ENCODE measurements at places on chromosomes 7 and 10.

GRCh38 chr7:42628054-42628453 is 283.8 kb downstream of the C7orf25 start:
- no peak for DNase-seq

DNA sequence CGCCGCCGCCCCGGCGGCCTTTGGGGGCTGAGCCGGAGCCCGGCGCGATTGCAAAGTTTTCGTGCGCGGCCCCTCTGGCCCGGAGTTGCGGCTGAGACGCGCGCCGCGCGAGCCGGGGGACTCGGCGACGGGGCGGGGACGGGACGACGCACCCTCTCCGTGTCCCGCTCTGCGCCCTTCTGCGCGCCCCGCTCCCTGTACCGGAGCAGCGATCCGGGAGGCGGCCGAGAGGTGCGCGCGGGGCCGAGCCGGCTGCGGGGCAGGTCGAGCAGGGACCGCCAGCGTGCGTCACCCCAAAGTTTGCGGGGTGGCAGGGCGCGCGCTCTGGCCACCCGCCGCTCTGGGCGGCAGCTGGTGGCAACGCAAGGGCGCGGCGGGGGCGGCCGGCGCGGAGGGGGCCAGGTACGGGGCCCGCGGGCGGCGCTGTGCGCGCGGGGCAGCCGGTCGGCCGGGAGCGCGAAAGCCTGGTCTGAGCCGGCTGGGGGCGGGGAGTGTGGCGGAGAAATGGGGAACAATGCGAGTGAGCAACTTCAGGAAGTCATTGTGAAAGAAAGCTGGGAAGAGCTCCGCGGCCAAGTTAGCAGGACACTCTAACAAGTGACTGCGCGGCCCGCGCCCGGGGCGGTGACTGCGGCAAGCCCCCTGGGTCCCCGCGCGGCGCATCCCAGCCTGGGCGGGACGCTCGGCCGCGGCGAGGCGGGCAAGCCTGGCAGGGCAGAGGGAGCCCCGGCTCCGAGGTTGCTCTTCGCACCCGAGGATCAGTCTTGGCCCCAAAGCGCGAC is at the start of gene IKZF1:
IKZF1 (plus strand) TSS at position 588 of the 782 bp plus-strand sequence. CDS start 14,346 bp downstream, outside the sequence.
- no peak for DNase-seq

DNA sequence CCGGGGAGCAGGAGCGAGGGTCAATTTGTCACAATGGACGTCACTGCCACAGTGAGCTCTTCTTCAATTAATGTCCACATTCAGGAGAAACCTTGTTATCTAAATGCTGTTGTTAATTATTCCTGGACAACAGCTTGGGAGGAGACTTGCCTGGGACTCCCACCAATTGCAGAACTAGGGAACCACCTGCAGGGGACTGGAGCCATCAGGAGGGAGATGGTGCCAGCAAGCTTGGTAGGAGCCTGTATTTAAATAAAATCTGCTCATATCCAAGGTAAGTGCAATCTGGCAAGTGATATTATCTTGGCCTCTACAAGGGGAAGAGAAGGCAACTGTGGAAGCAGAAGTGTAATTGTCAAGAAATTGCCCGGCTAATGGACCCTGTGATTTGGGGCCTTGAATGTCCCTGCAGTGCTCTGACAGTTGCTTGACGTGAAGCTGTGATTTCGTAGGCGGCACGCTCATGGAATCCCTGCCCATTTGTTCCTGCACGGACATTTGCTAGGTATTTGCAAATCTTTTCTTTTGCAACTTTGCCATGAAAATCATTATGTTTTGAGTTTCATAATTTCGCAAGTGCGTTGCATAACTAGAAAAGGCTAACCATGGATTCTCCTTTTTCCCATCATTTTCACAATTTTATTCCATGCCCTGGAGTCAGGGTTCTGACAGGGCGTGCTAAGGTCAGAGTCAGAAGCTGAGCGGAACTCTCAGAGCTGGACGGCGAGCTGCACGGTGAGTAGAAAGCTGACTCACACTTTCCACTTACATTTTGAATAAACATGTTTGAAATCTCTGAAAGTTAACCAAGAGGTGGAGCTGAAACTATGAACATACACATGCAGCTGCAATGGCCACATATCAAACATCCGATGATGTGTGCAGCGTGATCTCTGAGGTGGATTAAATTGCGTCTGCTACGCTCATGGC is 84.9 kb upstream of the TCERG1L start:
- no peak for DNase-seq

GRCh38 chr7:47336472-47337425 is 245.2 kb downstream of the TNS3 start:
- no peak for DNase-seq

DNA sequence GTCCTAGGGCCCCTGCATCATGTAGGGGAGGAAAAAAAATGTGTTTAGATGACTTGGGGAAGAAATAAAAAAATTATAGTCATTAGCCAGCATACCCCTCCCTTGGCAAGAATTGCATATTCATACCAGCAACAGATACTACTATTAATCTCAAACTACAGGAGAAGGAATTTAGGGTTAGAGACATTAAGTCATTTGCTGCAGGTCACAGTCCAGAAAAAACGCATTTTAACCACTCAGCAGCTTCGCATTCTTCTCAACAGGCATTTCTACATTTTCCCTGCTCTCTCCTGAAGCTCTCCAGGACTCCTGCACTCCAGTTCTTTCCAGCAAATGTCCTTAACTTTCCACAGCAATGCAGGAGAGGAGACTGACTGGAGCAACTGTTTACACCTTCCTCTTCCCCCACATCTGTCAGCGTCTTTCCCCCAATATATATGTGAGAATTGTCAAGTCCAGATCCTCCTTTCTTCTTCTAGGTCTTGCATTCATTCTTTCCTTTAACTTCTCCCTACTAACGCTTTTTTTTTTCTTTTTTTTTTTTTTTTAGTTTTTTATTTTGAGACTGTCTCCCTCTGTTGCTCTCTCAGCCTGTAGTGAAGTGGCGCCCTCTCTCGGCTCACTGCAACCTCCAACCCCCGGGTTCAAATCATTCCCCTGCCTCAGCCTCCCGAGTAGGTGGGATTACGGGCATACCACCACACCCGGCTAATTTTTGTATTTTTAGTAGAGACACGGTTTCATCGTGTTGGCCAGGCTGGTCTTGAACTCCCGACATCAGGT is 35.6 kb downstream of the PRPS1L1 start:
- no peak for DNase-seq

DNA sequence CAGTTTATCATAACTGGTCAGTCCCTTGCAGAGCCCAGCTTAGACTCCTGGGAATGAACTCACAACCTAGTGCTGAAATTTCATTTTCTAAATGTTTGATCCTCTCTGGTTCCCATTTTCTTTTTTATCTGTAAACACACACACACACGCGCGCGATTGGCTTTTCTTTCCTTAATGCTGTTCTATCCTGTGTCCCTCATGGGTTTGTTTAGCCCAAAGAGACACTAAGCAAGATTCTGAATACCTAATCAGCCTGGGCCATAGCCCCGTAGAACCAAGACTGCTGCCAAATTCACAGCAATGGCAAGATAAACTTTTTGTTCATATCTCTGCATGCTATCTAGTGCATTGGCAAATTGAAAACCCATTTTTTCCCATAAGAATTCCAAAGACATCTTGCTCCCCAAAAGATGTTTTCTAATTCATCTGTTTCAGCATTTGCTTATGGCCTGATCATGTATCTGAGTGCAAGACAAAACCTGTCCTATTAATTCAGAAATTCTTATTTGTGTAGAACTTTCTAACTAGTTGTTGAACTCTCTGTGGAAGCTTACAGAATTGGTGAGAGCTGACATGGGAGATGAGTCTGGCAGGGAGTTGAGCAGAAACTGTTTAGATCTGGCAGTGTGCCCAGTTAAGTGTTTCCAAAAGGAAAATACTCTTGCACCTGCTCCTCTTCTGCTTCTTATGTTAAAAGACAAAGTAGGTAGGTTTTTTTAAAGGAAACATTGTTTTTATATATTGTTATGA is 1.8 kb upstream of the IFIT1 start:
- DNase-seq: no peak

- DNase-seq: no peak
These were observed 7.2 kb upstream of the PSAP start for GRCh38 chr10:71857934-71858890.

GRCh38 chr10:62631241-62631640 is 173.3 kb upstream of the ADO start:
- no peak for DNase-seq

- no peak for DNase-seq
These were observed 728.3 kb downstream of the SORCS1 start for GRCh38 chr10:106436123-106436715.

DNA sequence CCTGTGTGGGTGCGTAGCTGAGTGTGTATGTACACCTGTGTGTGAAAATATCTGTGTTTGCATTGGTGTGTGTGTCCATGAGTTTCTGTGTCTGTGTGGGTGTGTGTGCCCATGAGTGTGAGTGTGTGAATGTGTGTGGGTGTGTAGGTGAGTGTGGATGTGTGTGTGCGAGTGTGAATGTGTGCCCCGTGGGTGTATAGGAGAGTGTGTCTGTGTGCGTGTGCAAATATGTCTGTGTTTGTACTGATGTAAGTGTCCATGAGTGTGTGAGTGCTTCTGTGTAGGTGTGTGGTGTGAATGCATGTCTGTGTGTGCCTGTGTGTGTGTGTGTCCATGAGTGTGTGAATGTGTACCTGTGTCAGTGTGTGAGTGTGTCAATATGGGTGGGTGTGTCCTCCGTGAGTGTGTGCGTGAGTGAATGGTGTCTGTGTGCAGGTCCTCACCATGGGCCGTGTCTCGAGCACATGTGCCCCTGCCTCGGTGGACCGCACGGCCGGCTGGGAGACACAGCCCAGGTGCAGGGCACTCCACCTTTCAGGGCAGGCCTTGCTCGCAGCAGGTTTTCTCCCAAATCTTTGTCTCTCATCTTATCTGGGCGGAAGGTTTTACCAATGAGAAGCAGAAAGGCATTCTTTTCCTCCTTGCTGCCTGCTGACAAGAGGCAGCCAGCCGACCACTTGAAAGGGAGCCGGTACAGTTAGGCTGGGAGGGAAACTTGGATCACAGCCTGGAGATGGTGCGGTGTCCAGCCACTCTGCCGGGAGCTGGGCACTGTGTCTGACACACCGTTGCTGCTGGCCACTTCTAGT is 107.1 kb upstream of the FAM20C start:
- no peak for DNase-seq

DNA sequence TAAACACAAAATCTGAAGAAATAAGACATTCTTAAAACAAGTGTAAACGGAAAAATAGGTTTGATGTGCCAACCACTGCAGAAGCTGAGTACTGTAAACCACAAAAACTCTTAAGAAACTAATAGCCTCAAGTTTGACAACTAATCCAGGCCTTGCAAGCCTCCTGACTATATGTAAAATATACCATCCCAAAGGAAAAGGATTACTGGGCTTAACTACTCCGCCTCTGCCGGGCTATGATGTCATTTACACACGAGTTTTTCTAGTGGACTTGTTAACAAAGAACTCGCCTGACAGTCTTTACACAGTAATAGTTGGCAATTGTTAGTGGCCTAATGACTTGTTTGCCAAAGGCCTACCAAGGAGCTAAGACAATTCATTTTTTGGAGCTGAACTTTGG is 2.1 kb downstream of the KIF5B start:
- no peak for DNase-seq

GRCh38 chr7:41133690-41134299 is 569.1 kb downstream of the INHBA start:
- DNase-seq: no peak

DNA sequence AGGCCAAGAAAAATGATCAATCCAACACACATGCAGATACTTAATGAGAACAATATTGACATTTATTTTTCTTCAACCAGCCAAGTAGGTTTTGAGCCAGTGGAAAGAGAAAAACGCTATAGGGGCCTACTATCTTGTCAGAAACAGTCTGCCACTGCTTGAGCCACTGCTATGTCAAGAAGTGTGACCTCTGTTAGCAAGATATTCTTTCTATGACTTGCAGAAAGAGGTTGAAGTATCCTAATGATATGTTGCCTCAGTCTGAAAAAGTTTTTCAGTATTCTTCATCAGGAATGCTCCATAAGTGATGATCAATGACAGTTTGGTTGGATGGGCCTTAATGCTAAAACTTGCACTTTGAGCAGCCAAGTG is 328.4 kb upstream of the KCND2 start:
- no peak for DNase-seq

- DNase-seq: no peak
These were observed 127.0 kb downstream of the PTPRN2 start for GRCh38 chr7:158460665-158461064.
